ENCODE measurements at places on chromosomes 4 and X.
A peak's percentile ranks its signal among the peaks of the same experiment; 100 is the strongest.

DNA sequence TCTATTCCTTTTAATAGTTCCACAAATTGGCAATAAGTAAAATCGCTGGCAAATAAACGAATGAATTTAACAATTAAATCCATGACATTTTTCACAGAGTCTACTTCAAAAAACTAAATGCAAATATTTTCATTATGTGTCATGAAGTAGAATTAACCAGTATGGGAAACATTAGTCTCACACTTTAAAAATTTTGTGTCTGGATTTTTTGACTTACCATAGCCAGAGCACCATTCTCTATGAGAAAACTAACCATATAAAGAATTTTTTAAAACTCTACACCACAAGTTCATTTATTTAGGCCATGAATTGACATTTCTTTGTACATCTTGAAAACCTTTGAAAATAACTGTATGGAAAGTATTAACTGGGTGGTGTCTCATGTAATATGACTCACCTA lies 41.2 kb downstream of the PRDM5 start:
- no peak for DNase-seq

DNA sequence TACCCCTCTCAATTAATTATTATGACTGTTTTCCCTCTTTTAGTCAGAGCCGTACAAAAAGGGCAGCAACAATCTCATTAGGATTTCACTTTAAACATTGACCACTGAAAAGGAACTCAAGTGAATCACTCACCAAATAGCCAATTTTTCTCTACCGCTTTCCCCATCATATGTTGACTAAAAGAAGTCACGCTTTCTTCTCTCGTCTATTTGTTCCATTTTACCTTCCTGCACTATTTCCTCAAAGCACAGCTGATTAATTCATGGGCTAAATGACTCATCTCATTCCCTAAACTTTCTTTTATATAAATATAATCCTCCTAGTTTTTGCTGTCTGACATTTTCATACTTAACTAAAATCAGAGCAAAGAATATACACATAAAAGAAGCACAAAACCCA lies 8.2 kb downstream of the MID1 start:
- DNase-seq = no peak

DNA sequence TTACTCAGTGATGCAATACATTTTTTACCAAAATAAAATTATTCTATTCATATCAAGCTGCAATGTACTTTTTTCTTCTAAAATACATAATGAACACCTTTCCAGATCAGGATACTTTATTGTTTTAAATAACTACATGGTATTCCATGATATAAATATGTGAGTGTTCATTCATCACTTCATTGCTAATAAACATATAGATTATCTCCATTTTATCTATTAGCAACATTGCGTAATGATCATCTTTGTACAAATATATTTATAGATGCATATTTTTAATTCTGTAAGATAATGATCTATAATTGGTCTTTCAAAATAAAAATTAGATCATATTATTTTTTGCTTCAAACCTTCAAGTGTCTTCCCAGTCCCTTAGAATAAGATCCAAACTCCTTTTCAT lies 156.1 kb upstream of the HHIP start:
- no peak for DNase-seq

DNA sequence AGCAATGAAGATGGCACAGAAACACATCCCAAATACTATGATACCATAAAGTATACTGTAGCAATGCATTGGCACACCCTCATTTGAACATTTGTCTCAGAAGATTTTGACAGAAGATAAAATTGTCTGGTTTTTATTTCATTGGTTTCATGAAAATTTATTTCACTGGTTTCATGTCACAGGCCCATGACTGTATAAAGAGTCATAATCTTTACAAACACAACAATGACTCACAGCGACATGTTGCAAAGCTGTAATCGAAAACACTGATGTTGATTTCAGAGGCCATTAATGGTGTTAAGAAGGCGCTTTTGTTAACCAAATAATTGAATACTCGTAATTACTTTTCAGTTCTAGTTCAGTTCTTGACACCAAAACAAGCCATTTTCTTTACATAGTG lies 8.1 kb upstream of the DTHD1 start:
- no peak for DNase-seq

DNA sequence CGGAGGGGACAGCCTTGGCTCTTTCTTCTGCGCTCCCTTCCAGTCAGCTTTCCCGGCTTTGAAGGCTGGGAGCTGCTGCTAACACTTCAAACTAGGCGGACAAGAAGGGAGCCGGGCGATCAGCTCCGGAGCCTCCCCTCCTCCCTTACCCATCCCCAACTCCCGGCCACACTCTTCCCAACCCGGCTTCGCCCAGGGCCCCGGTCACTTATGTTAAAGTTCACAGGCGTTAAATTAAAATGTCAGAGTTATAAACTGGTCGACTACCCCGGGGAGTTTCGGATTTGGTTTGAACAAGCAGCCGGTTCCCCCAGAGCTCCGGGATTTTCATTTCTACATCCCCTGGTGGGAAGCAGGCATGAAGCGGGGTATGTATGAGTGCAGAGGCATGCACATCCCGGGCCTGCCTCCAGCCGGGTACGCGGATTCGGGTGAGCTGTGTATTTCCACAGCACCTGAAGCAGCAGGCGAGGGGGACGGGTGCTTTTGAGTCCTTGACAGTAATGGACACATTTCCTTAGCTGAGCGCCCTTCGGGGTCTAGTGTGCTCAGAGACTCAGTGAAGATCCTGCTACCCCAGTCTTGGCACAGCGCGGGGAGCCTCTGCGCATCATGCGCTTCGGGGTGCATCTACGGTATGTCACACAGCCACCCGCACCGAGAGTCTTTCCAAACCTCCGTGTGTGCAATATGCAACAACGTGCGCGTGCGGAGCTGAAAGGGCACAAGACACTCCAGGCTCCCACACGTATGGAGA lies 880 bp downstream of the UNC5C start:
- peak; percentile 76 for DNase-seq

DNA sequence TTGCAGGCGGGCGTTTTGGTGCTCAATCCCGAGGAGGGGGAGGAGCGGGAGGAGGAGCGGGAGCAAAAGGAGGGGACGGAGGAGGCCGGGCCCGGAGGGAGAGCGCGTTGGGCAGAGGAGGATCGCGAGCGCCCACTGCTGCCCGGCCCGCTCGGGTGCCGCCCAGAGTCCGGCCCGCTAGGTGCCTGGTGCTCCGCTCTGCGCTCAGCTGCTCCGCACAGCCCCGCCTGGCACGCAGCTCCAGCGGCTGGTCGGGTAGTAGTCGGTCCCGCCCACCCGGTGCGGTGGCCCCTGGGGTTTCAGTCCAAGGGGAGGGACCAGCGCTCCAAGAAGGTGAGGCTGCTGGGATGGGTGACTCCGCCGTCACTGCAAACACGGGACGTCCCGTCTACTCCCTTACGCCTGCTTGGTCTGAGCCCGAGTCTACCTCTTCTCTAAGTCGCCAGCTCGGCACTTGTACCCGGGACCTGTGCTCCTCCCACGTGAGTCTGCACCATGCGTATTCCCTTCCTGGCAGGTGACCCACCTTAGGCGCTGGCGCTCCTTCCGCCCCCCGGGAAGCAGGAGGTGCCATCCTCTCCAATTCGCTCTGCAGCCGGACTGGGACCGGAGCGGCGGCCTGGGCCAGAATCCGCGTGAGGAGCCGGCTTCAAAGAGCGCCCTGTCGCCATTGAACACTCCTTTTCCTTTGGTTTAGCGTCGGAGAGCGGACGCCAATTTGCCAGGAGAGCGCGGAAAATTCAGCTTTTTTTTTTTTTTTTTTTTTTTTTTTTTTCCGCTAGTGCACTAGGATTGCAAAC lies 405 bp upstream of the HS3ST1 start:
- DNase-seq = peak; percentile 70

GRCh38 chr4:185396724-185397385 lies at the start of gene ANKRD37:
Gene ANKRD37, plus strand, starts transcription at chr4:185396841. Its CDS starts 83 bp downstream, at chr4:185396924.
- DNase-seq = no peak
